Omental fat pad (tissue), 4 donors: ENCODE measurements at places on chromosomes 5 and 9.

- no peak for DNase-seq
Measured at GRCh38 chr5:112183103-112183711, 235.9 kb downstream of the EPB41L4A start.

- no peak for DNase-seq
Measured at GRCh38 chr5:111927191-111927590, 170.2 kb upstream of the NREP start.

GRCh38 chr9:29511680-29512079, 1938.4 kb upstream of the C9orf72 start:
- DNase-seq: no peak

- DNase-seq: no peak
Measured at GRCh38 chr9:655875-656274, 185.6 kb upstream of the DMRT1 start.

DNA sequence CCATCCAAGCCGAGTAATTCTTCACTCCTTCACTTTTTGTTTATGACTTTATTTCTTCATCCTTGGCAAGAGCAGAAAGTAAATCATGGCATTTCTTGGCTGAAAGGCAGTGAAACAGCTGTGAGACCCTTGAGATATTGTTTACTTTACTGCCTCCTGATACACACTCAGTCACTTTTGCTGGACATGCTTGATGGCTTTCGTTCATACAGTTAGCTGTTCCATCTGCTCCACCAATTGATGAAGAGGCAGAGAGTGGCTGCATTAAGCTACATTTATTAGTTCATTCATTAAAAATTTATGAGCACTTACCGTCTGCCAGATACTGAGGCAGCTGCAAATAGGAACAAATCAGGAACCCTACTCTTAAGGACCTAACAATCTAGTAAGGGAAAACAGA, 184.4 kb upstream of the OR13F1 start:
- DNase-seq: no peak
